Midbrain (tissue), 1 donor: ENCODE measurements at places on chromosomes 6 and 20.

DNA sequence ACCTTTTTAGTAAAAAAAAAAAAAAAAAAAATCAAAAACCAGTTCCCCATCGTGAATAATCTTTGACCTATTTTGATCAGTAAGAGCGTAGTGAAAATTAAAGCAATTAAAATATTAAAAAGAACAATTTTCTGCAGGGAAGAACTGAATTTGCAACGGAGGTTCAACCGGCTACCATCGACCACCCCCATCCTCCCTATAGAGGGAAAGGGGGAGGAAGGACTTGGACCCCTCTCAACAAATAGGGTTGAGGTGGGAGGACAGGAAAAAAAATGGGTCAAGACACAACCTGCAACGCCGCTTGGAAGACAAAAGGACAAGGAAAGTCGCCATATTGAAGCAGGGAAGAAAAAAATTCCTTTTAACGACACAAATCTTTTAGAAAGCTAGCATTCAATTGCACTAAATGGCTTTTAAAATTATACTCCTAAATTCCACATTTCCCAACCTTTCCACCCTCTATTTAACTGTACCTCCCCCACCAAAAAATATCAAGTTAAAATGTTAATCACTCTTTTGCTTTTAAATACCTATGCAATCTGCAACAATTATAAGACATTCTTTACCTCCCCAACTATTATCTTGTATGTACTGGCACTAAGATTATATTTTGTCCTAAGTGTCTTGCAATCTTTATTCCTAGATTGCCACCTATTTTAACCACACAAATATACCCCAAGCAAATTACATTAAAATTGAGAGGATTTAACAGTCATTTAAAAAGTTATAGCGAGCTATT, 1.7 kb downstream of the PPP1R10 start:
- DNase-seq = peak; percentile 70

GRCh38 chr6:1224514-1224913, 87.4 kb upstream of the FOXQ1 start:
- no peak for DNase-seq

- DNase-seq = no peak
Observed at GRCh38 chr6:57307850-57308249, 9.6 kb upstream of the PRIM2 start.

GRCh38 chr20:4192378-4193068, 177.2 kb upstream of the RNF24 start:
- DNase-seq = no peak

DNA sequence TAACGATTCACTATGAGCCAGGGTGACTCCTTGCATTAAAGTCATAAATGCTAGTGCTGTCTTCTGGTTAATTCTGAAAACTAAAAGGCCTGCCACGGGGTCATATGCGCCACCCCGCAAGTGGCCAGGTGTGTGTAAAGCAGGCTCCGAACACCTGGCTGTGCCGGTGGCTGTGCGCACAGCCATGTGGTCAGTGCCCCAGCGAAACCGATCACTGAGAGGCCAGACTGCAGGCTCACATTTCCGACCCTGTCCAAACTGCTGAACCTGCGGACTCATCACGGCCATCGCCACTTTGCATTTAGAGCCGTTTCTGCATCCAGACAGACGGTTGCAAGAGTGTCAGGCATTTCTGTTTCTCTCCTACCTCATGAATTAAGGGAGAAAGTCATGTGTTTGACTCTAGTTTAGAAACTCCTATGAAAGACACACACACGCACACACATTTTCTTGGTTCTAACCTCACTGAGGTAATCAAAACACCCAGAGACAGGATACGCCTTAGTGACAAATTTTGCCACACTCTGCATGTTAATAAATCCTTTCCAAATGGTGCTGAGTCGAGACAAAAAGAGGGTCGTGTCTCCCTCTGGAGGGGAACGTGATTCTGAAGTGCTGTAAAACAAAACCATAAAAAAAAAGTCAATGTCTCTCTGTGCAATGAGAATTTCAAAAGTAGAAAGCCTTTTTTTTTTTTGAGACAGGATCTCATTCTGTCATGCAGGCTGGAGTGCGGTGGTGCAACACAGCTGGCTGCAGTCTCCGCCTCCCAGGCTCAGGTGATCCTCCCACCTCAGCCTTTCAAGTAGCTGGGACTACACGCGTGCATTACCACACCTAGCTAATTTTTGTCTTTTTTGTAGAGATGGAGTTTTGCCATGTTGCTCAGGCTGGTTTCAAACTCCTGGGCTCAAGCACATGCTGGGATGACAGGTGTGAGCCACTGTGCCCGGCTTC, 31.0 kb upstream of the TCFL5 start:
- no peak for DNase-seq

DNA sequence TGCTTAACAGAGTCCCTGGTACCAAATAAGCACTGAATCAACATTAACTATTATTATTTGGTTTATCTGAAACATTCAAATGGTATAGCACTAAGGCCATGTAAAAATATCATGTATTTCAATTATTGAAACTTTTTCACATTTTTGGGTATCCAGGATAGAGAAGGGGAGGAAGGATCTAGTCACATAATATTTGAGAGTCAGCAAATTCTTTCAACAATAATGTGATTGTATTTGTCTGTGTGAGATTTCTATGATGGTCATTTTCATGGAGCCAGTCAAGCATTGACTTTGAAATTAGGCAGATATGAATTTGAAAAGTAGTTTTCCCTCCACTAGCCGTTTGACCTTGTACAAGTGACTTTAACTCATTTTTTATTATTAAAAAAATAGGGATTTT, 67.9 kb downstream of the LAMA2 start:
- DNase-seq = no peak

DNA sequence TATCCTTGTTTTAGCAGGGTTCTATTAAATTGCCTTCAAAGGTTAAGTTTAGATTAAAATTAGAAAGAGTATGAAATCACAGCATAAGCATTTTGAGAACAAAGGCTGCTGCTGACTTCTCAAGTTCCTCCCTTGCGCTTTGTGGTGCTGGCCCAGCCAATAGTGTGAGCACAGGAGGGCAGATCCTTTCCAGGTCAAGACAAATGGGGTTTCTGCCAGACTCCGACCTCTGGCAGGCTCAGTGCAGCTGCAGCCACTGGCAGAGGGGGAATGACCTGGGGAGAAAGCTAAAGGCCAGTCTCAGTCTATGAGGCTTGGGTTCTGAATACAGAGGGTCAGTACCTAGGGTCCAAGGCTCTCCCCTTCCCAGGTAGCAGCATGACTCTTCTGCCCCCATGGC, 27.0 kb downstream of the CLIC5 start:
- no peak for DNase-seq
